ENCODE measurements at places on chromosomes 12 and 14.
A peak's percentile ranks its signal among the peaks of the same experiment; 100 is the strongest.

DNA sequence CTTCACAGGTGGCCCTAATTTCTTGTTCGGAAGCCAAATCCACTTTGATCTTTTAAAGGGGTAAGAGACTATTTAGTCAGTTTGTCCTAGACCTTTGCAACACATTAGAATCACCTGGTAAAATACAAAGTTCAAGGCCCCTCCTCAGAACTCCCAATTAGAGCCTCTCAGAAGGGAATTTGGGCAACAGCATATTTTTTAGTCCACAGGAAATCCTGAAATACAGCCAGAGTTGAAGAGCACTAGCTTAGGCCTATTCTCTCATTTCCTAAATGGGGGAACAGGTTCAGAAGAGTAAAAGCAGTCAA is 151.3 kb upstream of the FSCB start:
- no peak for DNase-seq

DNA sequence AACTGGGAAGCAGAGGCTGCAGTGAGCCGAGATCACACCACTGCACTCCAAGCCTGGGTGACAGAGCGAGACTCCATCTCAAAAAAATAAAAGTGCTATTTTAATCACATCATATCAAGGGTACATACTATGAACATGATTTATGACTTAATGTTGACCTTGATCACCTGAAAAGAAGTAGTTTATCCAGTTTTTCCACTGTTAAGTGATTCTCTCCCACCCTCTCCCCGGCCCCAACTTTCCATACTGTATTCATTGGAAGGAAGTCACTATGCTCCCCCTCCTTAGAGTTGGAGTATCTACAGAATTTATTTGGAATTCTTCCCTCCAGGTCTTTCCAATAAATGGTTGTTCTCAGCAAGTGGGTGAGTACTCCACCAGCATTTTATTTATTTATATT is 3.0 kb upstream of the PRMT5 start:
- no peak for DNase-seq

GRCh38 chr12:7927470-7927869 is 8.5 kb downstream of the SLC2A3 start:
- DNase-seq: no peak

DNA sequence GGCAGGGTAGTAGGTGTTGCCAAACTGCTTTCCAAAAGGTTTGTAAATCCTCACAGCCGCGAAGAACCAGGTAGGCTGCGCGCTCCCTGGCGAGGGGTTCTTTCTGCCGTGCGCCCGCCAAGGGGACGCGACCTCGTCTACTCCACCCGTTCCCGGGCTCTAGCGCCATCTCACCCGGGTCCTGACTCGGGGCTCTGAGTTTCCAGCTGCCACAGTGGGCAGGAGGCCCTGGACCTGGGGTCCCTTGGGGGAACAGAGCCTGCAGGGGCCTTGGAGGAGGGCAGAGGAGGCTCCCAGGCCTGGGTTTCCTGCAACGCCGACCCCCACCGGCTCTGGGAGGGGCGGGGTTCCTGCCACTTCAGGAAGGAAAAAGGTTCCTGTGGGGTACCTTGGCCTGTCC is 706 bp downstream of the ANHX start:
- no peak for DNase-seq

DNA sequence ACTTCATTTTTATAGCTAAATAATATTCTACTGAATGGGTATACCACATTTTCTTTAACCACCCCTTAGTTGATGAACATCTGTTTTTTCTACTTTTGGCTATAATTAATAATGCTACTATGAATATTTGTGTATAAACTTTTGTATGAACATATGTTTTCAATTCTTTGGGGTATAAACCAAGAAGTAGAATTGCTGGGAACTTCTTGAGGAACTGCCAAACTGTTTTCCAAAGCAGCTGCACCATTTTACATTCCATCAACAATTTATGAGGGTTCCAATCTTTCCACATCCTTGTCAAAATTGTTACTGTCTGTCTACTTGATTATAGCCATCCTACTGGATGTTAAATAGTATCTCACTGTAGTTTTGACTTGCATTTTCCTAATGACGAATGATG is 221.8 kb downstream of the PRKD1 start:
- DNase-seq: no peak

DNA sequence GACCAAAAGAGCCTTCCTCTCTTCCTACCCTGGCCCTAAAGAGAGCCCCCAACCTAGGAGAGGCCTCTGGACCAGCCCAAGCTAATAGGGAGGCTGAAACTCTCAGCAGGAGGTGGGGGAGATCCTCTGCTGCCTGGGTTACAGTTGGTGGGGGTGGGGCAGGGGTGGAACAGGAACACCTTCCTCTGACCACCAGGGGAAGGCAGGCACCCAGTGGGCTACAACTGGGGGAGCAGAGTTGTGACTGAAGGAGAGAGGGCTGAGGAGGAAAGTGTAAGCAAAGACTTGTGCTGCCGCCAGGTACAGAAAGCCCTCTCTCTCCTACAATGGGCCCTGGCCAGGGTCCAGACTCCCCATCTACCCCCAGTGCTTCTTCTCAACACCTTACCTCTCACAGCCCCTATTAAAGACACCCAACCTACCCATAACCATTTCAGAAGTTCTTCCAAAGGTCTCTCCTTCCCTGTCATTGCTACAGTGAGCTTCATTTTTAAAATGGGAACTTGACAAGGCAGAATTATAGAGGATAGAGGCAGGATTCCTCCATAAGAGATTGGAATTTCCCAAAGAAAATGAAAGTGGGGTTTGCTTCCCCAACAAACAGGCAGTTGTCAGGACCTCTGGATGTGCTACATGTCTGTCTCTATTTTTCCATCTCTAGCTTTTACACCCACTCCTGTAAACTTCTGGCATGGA is 1.4 kb downstream of the MYO1A start:
- no peak for DNase-seq

DNA sequence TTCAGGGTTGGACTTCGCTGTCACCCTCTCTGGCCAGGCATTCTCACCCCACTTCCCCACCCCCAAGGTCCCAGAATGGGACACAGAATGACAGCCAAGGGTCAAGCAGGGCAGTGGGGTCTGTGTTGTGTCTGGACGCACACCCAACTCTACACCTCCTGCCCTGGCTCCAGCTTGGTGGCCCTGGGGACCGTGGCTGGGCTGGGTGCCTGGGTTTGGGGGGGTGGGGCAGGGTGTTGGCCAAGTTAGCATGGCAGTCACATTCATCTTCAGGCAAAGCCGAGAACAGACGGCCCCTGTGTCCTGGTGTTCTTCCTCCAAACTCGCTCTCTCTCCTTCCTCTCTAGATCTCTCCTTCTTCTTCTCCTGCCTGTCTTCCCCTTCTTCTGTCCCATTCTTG is 5.6 kb downstream of the LRP1 start:
- DNase-seq: no peak

GRCh38 chr12:40181490-40181889 is 43.3 kb upstream of the LRRK2 start:
- DNase-seq: no peak

DNA sequence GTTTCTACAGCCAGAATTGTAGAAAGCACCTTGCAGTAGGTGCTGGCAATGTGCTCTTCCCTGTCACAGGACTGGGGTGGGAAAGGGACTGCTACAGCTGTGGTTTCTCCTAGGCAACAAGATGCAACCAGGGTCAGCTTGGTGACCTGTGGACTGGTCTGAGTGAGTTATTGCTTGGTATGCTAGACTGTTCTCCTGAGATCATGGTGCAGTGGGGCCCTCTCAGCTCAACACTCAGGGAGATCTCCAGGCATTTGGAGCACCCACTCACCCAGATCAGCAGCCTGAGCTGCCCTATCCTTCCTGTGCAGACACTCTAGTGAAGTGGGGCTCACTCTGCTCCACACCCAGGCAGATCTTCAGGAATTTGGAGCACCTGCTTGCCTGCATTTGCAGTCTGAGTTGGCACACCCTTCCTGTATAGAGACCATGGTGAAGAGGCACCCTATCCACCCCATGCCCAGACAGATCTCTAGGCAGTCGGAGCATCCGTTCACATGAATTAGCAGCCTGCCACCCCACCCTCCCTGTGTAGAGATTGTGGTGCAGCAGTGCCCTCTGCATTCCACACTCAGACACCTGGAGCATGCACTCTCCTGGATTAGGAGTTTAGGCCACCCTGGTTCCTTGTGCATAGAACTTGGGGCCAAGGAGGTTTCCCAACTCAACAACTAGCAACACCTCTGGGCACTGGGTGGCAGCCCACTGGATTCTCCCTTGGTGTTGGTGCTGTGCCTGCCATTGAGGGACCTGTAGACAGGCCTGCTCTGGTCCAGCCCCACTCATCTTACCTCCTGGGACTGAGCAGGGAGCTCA is 3.8 kb upstream of the FAM186B start:
- DNase-seq: no peak

GRCh38 chr14:20657216-20658211 is 16.0 kb upstream of the OR6S1 start:
- no peak for DNase-seq

DNA sequence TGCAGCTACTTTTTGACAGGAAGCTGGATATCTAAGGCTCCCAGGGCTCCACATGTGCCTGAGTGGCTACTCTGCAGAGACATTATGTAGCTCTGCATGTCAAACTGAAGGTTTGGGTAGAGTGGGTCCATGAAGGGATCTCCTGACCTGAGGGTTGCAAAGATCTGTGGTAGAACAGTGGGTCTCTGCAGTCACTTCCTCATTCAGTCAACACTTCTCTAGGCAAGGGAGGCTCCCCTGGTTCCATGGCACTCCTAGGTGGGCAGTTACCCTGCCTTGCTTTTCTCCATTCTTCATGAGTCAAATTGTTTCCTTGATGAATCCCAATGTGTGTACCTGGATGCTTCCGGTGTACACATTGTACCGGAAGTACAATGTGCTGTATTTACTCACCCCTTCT is 57.4 kb downstream of the CMAS start:
- no peak for DNase-seq

- no peak for DNase-seq
These were observed 340.2 kb downstream of the MED13L start for GRCh38 chr12:115936997-115937916.

DNA sequence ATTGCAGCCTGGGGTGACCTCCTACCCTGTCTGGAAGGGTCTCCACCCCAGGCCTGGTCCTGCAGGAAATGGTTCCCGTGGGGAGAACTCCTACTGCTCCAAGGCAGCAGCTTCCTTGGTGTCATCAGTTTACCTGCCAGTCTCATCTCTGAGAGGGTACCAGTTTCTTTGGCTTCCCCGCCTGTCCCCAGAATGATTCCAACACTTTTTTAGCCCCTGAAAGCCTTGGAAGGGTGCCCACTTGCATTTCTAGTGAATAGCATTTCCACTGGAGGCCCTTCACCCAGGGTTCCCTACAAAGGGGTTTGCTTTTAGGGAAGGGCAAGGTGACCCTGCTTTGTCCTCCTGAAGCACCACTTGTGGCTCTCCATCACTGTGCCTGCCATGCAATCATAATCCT is 284.3 kb downstream of the ZFP36L1 start:
- no peak for DNase-seq

DNA sequence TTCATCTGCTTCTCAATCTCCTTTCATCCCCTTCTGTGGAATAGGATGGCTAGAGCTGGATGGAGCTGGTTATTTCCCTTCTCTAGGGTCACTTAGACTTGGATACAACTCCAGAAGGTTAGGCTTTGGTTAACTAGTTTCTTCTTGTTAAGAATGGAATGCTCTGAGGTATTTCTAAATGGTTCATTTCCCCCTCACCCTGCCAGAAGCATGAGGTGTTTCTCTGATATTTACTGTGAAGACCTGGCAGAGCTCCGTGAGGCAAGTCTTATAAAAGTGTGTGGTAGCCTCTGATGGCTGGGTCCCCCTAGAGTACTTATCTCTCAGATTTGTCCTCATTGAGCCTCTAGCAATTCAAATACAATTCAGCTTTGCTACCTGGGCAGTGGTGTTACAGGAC is 207.9 kb downstream of the SLC16A7 start:
- DNase-seq: no peak

- DNase-seq: no peak
These were observed 21.0 kb upstream of the ACSM4 start for GRCh38 chr12:7282844-7283243.

GRCh38 chr12:67648521-67649260 is at the start of gene DYRK2:
Gene DYRK2, plus strand, starts transcription at chr12:67648745. Its CDS starts 389 bp downstream, at chr12:67649134.
- DNase-seq: peak; percentile 95

- no peak for DNase-seq
These were observed 2.8 kb upstream of the CLEC9A start for GRCh38 chr12:10027721-10028120.

Data from right kidney (tissue), 9 donors.